ENCODE measurements at places on chromosomes 2 and 18.

- no peak for DNase-seq
Observed at GRCh38 chr2:47043142-47043890, 111.8 kb downstream of the STPG4 start.

DNA sequence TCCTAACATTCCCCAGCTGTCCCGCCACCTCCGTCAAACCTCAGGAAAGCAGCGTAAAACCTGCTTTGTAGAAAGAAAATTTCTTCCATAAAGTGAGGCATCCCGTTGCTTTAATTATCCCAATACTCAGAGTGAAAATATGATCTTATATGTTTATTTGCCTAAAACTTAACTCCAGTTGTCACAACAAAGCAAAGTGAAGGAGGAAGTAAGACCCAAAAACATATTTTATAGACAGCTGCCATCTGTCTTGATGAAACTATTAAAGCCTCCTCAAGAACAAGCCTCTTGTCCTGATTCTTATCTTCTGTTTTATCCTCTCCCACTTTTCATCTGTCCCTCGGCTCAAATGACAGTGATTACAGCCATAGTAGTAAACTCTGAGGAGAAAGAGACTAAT lies 28.9 kb upstream of the LPIN2 start:
- DNase-seq: no peak

DNA sequence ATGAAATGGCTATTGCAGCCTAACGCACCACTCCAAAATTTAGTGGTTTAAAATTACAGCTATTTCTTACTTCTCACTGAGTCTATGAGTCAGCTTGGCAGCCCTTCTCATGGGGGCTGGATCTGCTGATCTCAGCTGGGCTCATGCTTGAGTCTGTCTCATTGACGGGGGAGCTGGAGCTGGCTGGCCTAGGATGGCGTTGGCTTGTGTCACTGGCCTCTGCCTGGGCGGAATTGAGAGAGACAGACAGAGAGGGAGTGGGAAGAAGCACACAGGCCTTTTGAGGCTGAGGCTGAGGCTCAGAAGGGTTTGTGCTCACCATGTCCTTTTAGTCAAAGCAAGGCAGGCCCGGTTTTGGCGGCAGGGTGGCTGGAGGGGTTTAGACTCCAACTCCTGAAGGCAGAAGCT lies 412.1 kb upstream of the MYT1L start:
- no peak for DNase-seq

DNA sequence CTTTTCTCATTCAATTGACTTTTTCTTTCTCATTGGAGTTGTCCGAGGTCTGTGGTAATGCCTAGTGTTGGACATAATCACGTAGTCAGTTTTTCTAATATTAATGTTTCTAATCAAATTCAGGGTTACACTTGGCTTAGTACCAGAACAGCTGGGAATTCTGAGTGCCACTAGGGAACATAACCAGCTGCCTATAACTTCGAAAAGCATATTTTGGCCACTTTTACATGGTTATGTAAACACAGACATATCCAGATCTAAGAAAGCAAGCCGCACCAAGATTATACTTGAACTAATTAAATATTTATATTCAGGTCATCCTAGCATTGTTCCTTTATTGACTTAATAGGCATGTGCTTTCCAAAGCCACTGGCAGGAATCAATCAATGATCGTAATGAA lies 91.1 kb upstream of the ARHGAP28 start:
- DNase-seq: no peak

DNA sequence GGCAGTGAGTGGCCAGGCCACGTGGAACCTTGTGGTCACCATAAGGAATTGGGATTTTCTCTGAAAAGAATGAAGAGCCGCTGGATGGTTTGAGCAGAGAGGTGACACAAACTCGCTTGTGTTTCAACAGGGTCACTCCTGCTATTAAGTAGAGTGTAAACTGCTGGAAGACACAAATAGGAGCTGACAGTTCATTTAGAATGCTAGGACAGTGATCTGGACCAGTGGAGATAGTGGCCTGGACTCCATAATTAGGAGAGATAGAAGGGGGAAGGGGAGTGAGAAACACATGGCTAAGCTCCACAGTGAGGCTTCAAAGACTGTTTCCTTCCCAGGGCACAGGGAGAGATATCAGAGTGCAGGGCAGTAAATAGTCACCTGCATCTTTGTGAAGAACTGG lies 381.1 kb upstream of the ST6GAL2 start:
- DNase-seq: no peak

DNA sequence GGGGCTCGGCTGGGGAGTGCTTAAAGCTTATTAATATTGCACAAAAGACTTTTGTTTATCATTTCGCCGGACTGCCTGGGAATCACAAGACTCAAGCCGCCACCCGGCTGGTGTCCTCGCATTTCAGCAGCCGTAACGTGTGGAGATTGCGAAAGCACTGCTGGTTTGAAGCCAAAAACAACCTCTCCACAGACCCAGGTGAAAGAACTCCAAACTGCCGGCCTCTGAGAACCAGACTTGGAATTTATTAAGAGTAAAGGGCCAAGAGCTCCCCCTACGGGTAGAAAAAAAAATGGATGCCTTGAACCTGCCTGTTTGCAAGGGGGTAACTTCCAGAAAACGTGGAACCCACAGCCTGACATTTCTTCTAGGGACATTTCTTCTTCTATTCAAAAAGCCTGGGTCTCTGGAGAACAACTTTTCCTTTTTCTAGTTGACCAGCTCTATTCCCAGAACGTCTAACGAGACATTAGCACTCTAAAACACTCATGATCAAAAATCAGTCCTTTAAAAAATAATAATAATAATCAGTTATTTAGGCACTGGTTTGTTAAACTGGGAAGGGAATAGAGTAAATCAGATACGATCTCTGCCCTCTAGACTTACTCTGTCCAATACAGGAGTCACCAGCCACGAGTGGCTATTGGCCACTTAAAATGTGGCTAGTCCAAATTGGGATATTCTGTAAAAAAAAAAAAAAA lies 216.3 kb downstream of the C1D start:
- DNase-seq: peak; percentile 31

DNA sequence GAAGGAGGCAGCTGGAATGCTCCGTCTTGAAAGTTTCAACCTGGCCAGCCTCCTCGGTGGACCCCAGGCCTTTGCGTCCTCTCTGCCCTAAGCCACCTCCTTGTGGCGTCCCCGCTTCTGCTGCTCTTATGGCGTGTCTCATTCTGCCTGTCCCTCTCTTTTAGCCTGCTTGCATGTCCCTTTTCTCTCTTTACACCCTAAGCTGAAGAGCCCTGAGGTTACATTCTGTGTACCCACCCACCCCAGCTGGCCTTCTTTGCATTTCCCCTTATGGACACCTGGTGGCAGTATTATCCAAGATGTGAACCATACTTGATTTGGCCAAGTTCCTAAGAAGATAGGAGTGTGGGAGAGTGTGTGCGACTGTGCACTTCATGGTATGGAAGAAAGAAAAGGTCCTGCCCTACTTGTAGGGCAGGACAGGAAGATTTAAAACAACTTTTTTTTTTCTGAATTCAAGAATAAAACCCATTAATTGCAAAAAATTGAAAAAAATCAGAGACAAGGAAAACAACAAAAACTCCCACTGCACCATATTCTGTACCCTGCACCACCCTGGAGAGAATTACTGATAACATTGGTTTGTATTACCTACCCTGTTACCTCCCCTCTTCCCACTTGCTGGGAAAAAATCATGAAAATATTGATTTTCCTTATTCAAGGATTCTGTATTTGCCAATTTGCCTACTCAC lies 77.4 kb downstream of the DYSF start:
- DNase-seq: peak; percentile 49

DNA sequence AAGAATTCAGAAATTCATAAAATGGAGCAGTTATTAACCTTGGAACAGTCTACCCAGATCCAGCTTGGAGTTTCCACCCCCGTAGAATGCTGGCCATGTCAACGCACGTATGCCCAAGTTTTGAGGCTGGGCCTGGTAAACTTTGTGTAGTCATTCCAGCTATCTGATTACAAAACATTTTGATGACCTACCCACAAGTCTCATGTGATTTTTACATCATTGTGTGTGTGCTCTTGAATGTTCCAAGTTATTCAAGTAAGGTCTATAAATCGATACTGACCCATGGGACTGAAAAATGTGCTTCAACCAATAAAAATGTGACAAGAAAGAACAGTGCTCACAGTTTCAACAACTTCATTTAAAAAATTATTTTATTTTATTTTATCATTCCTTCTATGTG lies 32.5 kb upstream of the ICOS start:
- no peak for DNase-seq

GRCh38 chr2:196331851-196332250 lies 160.5 kb upstream of the STK17B start:
- no peak for DNase-seq

- DNase-seq: no peak
Observed at GRCh38 chr2:168216351-168217005, 30.9 kb downstream of the STK39 start.

- DNase-seq: no peak
Observed at GRCh38 chr2:1170241-1170640, 219.6 kb downstream of the SNTG2 start.

DNA sequence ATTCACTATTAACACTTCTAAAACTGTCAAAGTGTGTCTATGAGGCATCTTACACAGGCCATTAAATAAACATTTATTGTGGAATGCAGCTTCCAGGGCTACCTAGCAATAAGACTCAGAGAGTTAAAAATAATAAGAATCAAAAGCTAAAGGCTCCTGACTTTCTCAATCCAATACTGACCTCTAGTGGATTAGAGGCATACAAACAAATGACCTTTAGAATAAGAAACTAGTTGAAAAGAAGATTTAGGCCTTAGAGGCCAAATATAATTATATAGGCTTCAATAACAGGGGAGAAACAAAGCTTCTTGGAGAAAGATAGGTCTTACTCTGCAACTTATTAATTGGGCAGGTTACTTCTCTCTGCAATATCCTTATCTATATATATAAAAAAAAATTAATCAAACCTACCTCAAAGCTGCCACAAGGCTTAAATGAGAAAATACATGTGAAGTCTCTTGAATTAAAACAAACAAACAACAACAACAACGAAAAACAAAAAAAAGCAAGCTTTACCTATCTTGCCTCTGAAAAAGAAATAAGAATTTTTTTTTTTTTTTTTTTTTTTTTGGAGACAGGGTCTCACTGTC lies 246.1 kb downstream of the EXOC6B start:
- DNase-seq: peak; percentile 1

- DNase-seq: no peak
Observed at GRCh38 chr2:210722092-210722491, 165.7 kb downstream of the CPS1 start.

DNA sequence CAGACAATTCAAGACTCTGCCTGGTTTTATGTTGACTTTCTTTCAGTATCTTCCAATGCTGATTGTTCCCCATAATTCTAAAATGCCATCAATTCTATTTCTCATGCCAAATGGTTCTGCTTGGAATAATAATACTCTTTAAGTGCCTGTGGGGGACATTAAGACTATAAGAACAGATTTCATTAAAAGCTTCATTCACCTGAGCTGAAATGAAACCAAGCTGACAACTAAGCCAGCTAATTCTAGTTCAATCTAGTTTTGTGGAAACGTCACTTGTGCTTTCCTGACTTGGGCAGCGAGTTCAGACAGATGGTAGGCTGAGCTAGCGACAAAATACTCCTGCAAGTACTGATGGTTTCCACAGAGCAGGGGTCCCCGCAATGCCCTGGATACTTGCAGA lies 491.1 kb upstream of the RAB6C start:
- DNase-seq: no peak

DNA sequence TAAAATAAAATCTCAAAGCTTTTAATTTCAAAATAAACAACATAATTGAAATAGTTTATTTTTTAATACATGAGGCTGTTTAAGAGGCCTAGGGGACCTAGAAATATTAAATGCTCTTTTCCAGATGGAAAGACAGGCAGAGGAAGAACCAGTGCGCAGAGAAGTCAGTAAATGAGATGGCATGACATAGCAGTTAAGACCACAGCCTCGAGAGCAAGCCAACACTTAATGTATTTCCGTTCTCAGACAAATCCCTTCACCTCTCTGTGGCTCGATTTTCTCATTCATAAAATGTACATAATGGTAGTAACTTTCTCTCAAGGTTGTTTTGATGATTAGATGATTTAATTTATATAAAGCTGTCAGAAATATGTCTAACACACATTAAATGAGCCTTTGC lies 405.1 kb upstream of the CWC22 start:
- DNase-seq: no peak

DNA sequence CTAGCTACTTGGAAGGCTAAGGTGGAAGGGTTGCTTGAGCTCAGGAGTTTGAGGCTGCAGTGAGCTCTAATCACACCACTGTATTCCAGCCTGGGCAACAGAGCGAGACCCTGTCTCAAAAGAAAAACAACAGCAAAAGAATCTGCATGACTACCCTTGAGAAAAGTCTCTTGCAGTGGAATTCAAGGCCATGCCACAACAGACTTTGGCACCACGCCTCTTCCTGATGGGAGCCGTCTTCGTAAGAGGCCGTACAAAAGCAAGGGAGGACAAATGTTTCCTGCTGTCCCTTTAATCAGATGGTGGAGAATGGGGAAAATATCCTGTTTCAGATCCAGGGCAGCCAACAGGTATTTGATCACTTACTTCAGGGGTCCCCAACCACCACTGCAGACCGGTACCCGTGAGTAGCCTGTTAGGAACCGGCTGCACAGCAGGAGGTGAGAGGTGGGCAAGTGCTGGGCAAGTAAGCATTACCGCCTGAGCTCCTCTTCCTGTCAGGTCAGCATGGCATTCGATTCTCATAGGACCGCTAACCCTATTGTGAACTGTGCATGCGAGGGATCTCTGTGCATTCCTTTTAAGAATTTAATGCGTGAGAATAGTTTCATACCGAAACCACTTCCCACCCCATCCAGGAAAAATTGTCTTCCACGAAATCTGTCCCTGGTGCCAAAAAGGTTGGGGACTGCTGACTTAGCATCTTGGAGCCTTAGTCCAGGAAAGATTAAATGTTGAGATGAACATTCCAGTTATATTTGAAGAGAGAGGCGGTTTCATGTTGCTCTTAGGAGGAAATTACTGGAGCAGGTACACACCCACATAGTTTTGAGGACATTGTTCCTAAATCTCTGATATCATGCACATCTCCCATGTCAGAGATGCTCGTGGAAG lies 94.4 kb upstream of the XPO1 start:
- DNase-seq: no peak

- no peak for DNase-seq
Observed at GRCh38 chr2:73202156-73203054, at the start of gene NOTO. Gene NOTO, plus strand, starts transcription at chr2:73202574. Its CDS starts 93 bp downstream, at chr2:73202667.

DNA sequence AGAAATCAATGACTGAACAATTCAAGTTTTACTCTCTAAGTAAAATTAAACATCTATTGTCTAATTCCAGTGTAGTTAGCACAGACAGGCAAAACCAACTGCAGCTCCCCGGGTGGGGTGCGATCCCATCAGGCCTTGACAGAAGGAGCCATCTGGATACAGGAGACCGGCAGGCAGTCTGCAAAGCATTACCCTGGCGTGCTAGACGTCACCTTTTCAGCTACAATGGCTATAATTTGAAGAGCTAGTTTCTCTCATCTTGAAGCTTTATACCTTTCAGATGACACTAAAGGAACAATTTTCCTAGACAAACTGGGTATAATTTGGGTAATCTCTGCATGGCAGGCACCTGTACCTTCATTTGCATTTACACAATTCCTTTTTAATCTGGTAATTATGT lies 761.5 kb upstream of the SOX11 start:
- DNase-seq: no peak
